RPMI7951 (cell line): ENCODE measurements at places on chromosomes 3 and 15.

DNA sequence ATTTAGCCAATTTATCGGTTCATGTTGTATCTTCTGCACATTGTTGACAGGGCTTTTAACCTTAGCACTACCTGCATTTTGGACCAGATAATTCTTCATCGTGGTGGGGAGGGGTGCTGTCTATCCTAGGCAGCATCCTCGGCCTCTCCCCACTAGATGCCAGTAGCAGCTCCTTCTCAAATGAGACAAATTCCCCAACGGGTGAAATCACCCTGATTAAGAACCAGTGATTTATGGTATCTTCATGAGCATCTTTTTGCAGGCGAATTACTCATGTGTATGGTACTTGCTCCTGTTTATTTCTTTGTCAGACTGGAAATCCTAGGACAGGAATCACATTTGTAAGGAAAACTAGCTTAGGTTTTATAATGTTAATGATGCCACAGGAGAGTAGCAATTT is 68.0 kb downstream of the C3orf70 start:
- DNase-seq: peak; percentile 15

GRCh38 chr3:38141173-38141951 is 2.9 kb downstream of the MYD88 start:
- no peak for DNase-seq

DNA sequence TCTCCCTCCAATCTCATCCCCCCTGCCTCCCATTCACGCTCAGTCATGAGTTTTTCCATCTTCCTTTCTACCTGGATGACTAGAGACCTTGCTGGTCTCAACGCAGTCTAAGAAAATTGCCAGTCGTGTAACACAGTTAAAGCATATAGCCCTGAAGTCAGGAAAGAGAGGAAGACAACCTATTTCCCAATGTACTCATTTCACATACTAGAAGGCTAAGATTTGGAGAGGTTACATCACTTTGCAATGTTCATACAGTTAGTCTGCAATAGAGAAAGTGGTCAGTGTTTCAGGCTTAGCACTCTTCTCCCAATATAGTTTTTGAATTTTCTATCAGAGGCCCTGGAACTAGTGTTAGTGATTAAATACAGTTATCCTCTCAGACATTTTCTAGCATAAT is 278.6 kb downstream of the EDEM1 start:
- no peak for DNase-seq

DNA sequence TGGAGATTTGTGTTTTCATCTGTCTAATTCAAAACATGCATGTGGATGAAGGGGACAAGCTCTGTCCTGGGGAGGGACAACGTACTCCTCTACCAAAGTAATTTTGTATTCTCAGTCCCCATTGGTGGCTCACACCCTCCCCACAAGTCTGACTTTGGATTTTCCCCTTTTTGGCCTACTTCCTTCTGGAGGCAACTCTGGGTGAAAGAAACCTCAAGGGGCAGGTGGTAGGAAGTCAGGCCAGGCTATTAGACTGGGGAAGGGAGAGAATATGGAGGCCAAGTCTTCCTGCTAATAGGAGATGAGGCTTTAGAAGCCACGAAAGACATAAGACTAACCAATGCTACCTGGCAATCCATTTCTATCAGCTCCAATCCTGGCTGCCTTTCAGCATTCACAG is 124.9 kb upstream of the RASGRP1 start:
- no peak for DNase-seq

- DNase-seq: no peak
Measured at GRCh38 chr15:67465196-67465952, 55.6 kb upstream of the C15orf61 start.

DNA sequence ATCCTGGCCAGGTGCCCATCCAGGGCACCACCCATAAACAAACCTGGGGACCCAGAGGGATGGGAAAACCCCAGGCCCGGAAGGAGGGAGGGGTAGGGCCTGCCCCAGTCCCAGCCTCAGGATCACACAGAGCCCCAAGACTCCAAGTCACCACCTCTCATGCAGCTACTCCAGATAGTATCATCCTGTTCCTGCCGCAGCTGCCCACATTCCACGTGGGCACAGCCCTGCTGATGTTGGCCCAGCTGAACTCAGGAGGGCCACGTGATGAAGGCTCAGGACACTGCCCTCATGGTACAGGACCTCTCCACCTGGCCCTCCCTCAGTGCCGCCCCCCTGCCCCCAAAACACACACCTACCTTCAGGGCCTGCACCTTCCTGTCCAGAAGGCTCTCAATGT is 69.5 kb downstream of the CACNA2D2 start:
- DNase-seq: no peak

GRCh38 chr15:64842096-64842939 is 603 bp downstream of the PLEKHO2 start:
- DNase-seq: peak; percentile 47

DNA sequence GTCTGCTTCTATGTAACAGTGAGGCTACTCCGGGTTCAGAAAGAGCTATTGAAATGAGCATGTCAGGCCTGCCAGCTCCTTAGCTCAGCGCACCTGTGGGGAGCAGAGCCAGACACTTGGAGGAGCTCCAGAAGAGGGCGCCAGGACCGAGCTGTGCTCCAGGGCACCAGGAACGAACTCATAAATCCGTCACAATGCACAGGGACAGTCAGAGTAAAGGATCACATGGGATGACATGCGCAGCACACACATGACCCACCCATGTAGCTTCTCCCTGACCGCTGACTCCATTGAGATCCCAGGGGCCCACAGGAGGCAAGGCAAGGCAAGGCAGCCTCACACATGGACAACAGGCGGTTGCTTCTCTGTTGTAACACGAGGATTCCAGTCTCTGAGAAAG is 26.0 kb upstream of the GNB5 start:
- DNase-seq: no peak

GRCh38 chr3:13452490-13453335 is 27.4 kb upstream of the HDAC11 start:
- peak; percentile 69 for DNase-seq

DNA sequence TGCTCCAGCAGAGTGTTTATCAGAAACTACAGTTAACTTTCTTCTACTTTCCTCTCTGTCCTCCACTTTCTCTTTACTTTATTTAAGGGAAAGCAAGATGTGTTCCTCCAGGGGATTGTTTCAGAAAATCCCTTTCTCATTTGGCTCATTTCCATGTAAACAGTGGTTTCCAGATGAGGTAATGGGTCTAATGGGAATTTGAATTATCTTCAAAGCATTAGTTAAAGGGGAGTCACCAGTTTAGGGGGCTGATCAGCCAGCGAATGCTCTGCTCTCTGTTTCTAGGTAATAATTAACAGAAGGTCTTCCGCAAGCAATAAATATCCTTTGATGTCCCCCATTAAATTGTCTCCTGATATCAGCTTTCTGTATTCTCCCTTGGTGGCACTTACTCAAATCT is 30.4 kb upstream of the ZNF639 start:
- peak; percentile 18 for DNase-seq

- DNase-seq: no peak
Measured at GRCh38 chr3:65928110-65928509, 110.6 kb downstream of the MAGI1 start.

- DNase-seq: peak; percentile 60
Measured at GRCh38 chr3:124281453-124282316, 289.8 kb upstream of the ROPN1 start.

- DNase-seq: peak; percentile 11
Measured at GRCh38 chr3:99332718-99333117, 305.7 kb upstream of the COL8A1 start.

DNA sequence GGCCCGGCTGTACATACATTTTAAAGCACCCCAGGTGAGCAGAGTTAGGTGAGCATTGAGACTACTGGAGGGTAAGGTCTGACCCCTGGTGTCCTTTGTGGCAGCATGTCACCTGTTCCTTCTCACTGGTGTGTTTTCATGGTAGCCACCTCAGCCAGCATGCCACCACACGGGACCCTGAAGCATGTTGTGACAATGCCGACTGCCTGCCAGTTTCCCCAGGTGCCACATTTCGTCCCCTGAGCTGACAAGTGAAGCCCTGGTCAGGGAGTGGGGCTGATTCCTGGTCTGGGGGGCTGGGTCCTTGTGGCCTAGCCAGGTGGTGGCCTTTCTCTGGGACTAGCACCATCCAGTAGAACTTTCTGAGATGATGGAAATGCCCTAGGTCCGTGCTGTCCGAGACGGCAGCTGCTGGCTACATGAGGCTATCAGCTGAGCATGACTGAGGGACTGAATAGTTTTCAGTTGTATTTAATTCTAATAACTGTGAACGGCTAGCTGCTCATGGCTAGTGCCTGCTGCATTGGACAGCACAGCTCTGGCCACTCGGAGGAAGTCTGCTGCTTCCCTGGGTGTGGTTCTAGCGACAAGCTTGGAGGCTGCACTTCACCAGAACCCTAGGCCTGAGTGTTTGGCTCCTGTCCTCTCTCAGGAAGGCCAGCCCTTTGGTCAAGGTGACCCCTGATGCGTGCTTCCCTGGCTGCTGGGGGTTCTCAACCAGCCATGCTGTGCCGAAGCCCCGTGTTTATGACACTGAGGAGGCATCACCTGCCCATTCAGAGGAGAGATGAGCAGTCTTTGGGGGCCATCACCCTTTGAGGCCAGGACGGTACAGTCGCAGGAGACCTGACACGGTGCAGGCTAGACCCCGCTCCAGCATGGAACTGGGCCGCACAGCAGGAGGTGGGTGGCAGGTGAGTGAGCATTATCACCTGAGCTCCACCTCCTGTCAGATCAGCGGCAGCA is 3.9 kb downstream of the C3orf22 start:
- DNase-seq: no peak

DNA sequence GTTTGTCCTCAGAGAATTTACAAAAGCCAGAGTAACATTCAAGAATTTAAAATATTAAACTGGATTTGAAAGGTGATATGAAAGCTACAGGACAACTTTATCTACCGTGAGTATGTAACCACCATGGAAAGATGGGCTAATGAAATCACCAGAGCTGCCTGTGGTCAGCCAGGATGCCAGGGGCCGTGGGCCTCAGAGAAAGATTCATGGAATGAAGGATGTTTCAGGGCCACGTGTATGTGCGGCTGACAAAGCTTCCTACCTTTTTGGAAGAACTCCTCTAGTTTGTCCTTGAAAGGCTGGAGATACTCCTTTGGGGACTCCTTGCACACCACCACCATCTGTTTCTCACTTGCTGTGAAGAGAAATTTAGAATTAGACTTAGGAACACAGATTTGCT is 138.9 kb downstream of the GREM1 start:
- DNase-seq: peak; percentile 84

GRCh38 chr3:156017352-156018030 is 102.9 kb upstream of the KCNAB1 start:
- no peak for DNase-seq

DNA sequence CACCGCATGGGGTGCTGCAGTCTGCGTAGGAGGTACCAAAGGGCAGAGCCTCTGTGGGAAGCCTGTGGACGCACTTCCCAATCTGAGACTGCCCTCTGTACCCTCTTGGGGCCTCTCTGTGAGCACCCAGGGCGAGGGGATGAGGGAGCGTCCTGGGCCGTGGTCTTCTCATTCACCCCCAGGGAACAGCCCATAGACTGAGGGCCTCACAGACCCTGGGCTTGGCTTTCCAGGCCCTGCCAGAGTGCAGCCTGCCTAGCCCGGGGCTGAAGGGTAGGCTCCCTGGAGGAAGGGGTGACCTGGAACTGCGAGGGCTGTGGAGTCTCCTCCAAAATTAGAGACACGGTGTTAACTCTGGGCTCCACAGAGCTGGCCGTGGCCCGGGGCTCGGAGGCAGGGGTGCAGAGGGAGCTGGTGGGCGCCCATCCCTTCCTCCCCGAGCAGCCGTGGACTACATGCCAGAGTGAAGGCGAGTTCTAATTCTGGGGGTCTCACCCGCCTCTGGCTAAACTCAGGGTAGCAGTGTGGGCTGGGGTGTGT is 468 bp upstream of the SPTBN5 start:
- no peak for DNase-seq

DNA sequence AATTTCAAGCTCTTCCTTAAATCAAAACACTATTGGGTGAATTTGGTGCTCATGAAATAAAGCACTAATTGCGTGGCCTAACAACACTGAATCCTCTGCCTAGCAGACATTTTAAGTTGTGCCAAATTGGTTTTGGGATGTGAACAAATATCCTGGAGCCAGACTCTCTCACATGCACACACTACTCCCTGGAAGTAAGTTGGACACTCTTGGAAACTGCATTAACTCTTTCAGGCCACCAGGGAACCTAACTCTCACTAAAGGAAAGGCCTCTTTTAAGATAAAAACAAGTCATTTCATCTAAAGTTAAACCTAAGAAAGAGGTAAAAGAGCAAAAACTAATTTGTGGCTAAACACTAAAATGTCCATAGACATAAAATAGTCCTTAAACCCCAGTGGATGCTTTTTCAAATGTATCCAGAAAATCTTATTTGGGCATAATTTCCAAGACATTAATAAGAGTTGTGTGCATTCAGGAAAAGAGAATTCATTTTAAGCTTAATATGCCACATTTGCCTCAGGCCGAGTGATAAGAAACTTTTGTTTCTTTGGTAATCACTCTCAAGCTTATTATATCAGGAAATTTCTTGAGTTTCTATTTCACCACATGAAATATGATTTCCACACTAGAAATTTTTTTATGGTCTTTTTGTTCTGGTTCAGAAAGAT is 61.8 kb downstream of the ZBTB20 start:
- peak; percentile 64 for DNase-seq

DNA sequence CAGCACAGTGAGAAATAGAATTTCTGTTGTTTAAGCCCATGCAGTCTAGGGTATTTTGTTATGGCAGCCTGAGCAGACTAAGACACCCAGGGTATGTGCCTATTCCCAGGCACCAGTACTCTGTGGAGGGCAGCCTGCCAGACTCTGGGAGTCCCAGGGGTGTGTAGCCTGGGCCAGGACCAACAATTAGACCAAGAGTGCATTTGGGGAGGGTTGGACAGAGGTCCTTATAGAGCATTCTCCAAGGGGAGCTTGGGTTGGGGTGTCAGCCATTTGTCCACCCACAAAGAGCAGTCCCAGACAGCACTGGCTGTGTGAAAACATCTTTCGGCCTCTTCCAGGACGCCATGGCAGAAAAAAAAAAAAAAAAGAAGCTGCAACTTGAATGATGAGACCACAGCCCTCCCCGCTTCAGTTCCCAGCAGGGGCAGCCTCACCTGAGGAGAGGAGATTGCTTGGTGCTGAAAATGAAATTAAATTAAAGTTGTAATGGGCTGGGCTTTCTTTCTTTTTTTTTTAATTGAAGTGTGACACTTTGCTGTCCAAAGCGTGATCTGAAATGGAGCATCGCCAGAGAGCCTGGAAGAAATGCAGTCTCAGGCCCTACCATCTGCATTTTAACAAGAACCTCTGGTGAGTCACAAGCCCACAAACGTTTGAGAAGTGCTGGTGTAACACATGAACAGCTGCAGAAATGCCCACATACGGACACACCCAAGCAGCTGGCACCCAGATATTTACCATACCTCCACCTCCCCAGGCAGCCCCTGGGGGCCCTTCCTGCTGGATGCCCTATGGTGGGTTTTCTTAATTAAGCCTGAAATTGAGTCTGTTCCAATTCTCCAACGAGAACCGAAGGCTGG is 21.3 kb upstream of the CAV3 start:
- DNase-seq: peak; percentile 99

- DNase-seq: no peak
Measured at GRCh38 chr3:36859494-36859893, 85.4 kb downstream of the TRANK1 start.

DNA sequence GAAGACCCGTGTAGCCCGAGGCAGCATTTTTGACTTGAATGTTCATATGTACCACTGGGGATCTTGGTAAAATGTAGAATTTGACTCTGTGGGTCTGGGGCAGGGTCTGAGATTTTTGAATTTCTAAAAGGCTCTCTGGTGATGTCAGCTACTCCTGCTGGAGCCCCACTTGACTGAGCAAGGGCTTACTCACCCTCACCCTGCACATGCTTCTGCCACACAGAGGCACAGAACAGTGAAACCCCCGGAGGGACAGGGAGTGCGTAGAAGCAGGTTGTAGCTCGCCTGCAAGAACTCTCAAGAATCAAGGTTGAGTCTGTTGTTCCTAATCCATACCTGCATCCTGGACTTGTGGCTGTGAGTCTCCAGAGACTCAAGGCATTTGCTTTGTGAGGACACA is 41.1 kb downstream of the SLCO3A1 start:
- no peak for DNase-seq
